GM12878 (cell line): ENCODE measurements at places on chromosomes 3 and 15. TPM values are rescaled to one million over a fixed set of nuclear protein-coding genes. Genes with fewer than 3 reads are reported as not detected.
A peak's percentile ranks its signal among the peaks of the same experiment; 100 is the strongest.

GRCh38 chr3:166531730-166532129, 694.5 kb upstream of the BCHE start:
- no peak for DNase-seq

DNA sequence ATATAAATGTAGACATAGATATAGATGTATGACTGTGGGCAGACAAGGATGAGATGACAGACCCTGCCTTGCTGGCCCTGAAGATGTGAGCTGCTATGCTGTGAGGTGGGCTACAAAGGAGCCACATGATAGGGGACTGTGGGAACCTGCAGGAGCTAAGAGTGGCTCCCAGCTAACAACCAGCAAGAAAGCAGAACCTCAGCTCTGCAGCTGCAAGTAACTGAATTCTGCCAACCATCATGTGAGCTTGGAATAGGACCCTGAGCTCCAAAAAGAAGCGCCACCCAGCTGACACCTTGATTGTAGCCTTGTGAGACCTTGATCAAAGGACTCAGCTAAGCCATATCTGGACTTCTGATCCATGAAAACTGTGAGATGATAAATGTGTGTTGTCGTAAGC, 123.3 kb upstream of the GRM7 start:
- DNase-seq = no peak

DNA sequence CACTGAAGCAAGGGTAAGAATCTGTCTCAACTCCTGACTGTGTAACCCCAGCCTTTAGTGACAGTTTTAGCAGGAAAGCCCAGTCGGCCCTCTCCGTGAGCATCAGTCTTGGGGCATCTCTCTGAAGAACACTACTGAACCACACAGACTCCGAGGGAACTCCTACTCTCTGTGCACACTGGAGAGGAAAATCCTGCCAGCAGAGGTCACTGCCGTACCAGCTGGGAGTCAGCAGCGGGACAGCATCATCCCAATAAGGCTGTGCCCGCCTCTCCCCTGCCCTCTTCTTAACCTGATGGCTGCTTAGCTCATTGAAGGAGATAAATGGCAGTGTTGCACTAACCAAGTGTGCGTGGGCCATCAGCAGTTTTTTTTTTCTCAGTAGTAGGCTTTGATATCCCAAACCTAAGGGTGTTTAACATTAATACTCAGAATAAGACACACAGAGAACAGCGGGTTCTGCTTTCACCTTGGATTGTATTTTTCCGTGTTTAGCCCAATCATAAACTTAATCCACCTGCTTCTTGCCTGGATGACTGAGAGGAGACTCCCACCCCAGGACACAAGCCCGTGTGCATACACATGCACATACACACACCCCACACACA, 26.6 kb upstream of the RASA2 start:
- DNase-seq = no peak

GRCh38 chr15:90483012-90483307, 46.8 kb upstream of the CRTC3 start:
- DNase-seq = no peak

DNA sequence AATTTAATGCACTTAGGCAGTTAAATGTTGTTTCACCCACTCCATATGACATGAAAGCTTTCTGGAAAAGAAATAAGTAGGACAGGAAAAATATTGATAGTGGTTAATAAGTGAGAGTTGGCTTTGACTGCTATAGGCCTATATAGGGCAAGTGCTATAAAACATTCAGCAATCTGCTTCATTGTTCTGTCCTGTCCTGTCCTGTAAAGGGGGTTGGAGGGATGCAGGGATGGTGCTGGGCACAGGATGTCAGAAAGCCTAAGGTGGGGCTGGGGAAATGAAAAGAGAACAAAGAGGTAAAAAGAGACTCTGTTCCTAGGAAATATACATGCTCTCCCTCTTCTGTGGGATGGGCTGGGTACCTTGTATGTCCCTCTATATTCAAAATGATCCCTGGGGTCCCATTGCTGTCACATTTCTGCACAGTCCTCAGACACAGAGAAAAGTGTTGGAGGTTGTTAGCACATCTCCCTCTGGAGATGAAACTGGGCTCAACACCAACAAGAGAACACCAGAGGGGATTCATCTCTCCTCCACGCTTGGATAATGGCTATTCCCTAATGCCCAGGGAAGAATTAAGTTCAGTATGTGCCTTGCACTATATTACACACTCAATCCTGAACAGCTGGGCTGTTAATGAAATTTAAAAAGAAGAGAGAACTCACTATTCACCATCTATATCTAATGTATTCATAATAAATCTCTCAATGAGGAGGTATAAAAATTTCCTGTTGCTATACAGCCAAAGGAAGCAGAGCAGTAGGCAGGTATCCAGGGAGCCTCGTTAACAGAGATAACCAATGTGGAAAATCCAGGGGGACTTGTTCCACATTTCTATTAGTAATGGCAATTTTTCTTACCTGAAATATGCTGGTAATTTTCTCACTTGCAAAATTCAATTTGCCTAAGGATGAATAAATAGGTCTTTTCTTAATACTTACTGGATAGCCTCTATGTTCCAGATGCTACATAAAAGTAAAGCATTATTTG, 108.1 kb upstream of the ZBED2 start:
- DNase-seq = no peak

- DNase-seq = peak; percentile 49
Measured at GRCh38 chr3:140756240-140757016, 78.6 kb downstream of the TRIM42 start.

DNA sequence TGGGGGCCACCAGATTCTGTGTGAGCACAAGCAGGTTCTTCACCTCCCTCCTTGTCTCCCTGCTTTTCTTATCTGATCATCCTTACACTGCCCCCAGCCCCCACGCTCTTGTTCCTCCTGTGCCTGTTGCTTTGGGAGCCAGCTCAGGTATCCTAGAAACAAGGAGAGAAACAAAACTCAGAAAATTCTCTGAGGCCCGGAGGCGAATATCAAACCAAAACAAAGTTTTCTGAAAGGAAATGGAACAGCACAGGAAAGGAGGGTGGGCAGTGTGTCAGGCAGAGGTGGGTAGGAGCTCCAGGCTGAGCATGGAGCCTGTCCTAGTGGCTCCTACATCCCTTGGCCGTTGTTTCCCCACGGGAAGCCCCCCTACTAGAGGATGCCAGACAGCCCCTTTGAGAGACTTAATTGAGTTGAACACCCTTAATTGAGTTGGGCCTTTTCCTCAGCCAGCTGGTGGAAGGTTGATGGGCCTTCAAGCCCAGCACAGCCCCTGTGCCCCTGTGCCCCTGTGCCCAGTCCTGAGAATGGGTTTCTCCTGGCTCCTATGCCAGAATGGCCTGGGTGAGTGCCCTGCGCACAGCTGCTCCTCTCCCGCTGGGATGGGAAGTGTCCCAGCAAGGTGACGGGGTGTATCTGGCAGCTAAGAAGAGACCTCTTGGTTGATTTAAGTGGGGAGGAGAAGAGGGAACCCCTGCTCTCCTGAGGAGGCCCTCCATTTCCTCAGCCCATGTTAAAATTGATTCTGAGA, 22.8 kb upstream of the JMJD7 start:
- no peak for DNase-seq

- no peak for DNase-seq
Measured at GRCh38 chr15:42092398-42093318, 1.7 kb downstream of the PLA2G4D start.

DNA sequence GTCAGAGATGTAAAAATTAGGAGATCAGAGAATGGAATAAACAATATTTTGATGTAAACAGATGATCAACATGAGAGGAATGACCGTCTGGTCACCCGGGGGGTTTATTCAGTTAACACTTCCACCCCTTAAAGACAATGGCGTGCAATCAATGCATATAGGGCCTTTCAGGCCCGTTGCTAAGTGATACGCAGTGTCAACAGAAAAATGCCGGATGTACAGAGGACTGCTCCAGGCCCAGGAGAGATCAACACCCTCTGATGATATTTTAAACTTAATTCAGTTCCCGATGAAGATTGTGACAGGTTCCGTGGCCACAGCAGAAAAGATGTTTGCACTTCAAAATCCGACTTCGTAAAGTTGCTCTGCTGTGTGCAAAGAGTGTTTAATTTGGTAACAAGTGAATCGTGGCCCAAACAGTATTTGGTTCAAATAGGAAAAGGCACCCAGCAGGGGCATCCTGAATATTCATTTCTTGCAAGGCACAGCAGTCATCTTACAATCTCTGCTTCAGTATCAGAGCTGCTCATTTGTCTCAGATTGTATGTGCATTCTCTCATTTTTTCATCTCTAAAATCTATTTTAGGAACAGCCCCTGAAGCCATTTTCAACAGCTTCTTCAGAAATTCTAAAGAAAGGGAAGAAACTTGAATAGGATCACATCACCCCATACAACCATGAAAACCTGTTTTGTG, 72.6 kb downstream of the FOXB1 start:
- no peak for DNase-seq

DNA sequence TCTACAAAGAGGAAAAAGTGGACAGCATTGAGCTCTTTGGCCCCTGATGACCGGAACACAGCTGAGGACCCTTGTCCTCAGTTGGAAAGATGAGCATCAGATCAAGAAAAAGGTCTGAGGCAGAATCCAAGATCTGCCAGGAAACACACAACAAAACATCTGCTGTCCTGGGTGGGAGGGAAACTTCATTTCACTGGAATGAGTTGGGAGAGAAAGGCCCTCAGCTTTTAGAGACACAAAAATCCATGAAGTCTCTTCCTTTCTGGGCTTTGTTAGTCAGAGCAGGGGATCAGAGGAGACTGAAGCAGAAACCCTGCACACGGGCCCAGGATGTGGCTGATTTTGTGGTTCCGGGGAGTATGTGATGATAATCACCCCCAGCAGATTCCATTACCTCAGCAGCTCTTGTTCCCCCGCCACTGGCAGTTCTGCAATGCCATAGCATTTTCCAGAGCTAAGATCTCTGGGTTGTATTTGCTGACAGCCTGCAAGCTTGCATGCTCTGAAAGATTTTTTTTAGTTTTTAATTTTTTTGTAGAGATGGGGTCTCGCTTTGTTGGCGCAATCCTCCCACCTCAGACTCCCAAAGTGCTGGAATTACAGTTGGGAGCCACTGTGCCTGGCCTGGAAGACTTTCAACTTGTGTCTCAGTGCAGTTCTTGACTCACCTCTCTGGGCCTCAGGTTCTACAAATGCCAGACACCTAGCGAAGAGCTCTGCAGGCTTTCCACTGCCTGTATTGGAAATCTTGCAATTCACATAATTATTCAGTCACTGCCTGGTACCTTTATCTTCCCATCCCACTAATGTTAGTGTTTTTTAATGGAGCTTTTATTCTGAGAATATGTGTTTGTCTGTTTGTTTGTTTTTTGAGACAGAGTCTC, 5.8 kb upstream of the TATDN2 start:
- no peak for DNase-seq

GRCh38 chr15:67762610-67763368, 62.5 kb upstream of the SKOR1 start:
- DNase-seq = peak; percentile 85

DNA sequence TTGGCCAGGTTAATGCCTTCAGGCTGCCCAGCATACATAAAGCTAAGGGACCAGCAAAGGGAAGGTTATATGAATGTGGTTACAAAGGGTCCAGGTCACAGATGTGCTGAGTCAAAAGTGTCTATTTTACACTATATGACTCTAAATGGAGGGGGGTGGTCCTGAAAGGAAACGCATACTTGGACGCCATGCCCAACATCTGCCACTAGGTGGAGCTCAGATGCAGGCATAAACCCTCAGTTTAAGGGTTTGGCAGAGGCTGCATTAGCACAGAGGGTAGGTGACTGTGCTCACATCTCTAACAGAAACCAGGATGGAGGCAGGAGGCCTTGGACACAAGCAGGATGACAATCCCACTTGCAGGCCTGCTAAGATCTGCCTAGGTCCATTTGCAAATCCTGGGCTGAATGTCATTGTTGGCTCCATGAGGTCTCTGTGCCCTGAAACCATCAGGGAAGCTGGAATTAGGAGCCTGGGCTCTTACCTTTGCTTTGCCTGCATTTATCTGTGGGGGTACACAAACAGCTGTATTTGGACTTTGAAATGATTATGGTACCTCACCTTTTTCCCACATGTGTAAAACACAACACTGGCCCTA, 55.8 kb downstream of the ZNF621 start:
- no peak for DNase-seq

DNA sequence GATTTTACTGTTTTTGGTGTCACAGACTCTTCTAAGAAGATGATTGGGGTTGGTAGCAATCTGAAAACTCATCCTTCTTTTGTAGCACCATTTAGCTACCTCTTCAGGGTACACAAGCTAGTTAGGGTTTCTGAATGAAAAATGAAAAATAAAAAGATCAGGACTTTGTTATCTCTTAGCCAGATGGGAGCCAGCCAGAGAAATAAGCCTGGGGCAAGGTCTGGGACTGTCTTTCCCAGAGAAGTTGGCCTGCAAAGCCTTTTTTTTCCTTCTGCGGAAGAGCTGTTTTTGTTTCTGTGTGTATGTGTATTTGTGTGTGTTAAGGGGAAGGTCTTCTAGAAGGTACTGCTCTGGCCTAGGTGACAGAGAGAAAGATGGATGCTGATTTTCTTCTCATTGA, 150.7 kb upstream of the AGTR1 start:
- no peak for DNase-seq

DNA sequence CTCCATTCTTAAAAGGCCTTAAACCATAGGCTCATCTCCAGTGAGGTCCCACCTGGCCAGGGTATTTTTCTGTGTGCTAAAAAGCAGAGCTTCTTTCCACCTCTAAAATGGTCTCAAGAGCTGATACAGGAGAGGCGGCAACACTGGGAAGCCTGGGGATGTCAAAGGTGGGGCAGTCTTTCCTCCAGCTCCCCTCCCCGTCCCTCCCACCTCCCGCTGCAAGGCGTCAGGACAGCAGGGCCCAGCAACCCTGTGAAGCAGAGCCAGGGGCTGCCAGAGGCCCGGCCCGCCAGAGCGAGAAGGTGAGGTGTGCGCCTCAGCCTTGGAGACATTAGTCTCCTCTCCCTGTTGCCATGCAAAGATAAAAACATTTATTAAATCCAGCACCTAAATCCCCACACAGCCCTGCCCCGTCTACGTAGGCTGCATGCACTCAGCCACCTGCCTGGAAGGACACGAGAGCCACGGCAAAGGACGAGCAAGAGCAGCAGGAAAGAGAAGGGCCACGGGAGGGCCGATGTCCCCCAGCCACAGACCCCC, 75.6 kb downstream of the FAM174B start:
- DNase-seq = no peak

GRCh38 chr3:31399271-31399670, 133.5 kb upstream of the STT3B start:
- no peak for DNase-seq

The OSTN gene
- 0.06 TPM in 1 of 2 replicates, not detected in the other for polyA plus RNA-seq

The FBXO40 gene
- 0.04 and 0.05 TPM in 2 replicates for polyA plus RNA-seq

The CADPS gene
- polyA plus RNA-seq = not detected in 2 replicates

The CLDND1 gene
- 144 and 149 TPM in 2 replicates for polyA plus RNA-seq

The SEMA6D gene
- 0.09 and 0.14 TPM in 2 replicates for polyA plus RNA-seq

The CDCP1 gene
- 0.71 and 0.76 TPM in 2 replicates for polyA plus RNA-seq

The CLSTN2 gene
- not detected in 2 replicates for polyA plus RNA-seq

The PROS1 gene
- not detected in 2 replicates for polyA plus RNA-seq
